ENCODE measurements at places on chromosomes 11 and 22.
A peak's percentile ranks its signal among the peaks of the same experiment; 100 is the strongest.

DNA sequence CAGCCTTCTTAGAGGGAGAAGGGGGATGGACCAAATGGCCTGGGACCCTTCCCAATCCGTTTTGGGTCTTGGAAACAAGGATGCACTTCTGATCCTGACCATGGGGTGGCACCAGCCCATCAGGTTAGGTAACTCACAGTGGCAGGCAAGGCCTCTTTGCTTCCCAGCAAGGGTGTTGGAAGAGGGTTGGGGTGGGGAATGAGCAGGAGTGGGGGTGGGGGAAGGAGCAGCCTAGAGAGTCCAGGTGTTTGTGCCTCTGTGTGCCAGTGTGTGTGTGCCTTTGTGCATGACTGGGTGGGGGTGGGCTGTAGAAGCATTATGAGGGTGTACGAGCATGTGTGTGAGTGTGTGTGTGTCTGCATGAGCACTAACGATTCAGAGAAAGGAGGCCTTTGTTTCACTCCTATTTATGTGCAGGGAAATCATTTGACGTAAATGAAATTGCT, 213.1 kb downstream of the INSC start:
- ATAC-seq, result no peak

DNA sequence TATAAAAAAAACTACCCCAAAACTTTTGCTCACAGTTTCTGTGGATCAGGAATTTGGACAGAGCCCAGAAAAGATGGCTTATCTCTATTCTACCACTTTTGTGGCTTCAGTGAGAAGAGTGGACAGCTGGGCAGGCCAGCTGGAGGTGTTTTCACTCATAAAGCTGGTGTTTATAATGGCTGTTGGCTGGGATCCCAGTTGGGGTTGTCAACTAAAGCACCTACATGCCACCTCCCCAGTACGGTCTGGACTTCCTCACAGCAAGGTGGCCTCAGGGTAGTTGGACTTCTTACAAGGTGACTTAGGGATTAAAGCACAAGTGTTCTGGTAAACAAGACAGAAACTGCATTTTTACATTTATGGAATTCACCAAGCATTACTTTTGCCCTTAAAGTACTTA, 171.0 kb downstream of the NELL1 start:
- no peak for ATAC-seq

DNA sequence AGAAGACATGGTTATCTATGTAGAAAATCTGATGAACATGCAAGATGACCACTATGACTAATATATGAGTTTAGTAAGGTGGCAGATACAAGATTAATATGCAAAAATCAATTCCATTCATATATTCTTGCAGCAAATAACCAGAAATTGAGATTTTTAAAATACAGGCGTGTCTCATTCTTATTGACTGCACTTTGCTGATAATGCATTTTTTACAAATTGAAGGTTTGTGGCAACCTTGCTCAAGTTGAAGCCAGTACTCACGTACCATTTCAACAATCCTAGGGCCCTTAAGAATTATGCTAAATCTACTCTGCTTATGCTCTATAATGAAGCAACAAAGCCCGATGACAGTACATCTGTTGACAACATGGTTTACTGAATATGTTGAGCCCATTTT, 104.6 kb downstream of the KCNQ1OT1 start:
- no peak for ATAC-seq

DNA sequence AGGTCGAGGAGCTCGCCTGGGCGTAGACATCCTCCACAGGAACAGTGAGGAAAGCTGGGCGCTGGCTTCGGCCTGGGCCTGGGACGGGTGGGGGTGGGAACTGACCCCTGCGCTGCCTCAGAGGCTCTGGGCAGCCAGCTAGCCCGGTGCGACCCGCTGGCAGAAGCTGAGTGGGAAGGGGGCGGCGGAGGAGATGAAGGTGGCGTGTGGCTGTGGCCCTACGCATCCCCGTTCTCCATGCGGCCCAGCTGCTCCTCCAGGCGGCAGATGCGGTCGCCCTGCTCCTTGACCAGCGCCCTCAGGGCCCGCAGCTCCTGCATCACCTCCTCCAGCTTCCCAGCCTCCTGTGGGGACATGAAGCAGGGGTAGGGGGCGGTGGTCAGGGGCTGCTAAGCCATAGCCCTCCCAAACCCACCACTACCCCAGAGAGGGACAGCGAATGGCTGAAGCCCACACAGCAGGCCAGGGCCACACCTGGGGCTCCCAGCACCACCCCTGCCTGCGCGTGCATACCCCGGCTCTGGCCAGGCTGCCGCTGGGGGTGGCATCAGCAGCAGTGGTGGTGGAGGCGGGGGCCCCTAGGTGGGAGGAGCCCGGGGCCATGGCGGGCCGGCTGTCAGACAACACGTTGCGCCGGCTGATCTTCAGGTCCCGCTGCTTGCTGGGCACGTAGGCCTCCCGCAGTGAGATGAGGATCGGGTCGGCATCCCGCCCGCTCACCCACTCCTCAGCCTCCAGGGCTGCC, 848 bp upstream of the PTPRCAP start:
- ATAC-seq, result no peak

GRCh38 chr11:130000552-130001176, 2.0 kb downstream of the PRDM10 start:
- no peak for ATAC-seq

DNA sequence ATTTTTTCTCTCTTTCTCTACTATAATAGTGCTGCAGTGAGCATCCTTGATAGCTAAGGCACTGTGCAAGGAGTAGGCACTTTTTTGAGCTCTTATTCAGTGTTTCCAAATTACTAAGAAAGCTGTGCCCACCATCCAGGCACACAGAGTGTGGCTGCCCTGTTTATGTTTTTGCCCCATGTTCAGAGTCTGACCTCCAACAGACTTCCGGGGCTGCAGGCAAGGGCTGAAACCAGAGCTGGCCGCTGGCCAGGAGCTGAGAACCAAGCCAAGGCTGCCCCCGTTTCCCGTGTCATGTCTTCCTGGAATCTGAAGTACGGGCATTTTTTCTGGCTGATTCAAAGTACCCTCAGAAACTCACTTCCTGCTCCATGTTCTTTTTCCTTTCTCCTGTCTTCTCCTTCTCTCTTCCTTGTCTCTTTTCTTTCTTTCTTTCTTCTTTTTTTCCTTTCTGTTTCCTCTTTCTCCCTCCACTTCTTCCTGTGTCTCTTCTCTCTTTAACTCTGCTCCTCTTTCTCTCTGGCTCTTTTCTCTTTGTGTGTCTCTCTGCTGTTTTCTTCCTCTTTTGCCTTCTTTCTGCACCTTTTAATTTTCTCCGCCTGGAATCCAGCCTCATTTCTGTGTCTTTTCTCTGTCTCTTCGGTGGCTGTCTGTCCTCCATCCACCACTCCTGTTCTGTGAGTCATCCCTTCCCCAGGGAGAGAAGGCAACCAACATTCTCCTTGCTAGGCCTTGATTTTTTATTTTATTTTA, 17.0 kb upstream of the KCTD14 start:
- peak; percentile 84 for ATAC-seq

- ATAC-seq, result peak; percentile 36
These were observed 37.8 kb upstream of the CELSR1 start for GRCh38 chr22:46574993-46575910.

DNA sequence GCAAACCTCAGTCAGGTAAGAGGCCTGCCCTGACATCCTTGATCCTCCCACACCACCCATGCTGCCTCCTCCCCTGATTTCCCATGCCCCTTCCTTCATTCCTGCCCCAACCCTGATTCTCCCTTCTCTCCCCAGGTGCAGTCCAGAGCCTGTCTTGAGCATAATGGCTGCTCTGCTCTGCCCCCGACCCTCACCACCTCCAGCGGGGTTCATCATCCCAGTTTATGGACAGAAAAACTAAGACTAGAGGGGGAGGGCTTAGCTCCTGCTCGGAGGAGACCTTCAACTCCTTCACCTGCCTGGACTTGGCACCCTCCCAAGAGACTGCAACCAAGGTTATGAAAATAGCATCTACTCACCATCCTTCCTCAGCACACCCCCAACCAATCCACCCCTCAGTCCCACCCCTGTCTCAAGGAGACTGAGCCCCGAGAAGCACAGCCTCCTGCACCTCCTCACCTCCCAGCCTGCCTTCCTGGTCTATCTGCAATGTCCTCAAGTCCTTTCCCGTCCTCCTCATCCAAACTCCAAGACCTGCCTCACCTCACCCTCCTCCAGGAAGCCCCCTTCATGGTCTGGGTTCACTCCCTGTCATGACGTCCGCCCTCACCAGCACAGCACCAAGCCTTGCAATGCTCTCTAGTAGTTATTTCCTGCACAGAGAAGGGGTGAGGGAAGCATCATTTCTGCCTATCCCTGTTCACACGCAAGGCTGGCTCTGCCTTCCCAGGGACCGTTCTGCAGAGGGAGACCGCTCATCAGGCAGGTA, 103.1 kb downstream of the PDE2A start:
- ATAC-seq, result no peak

GRCh38 chr11:99065121-99065520, 44.4 kb downstream of the CNTN5 start:
- ATAC-seq, result no peak

DNA sequence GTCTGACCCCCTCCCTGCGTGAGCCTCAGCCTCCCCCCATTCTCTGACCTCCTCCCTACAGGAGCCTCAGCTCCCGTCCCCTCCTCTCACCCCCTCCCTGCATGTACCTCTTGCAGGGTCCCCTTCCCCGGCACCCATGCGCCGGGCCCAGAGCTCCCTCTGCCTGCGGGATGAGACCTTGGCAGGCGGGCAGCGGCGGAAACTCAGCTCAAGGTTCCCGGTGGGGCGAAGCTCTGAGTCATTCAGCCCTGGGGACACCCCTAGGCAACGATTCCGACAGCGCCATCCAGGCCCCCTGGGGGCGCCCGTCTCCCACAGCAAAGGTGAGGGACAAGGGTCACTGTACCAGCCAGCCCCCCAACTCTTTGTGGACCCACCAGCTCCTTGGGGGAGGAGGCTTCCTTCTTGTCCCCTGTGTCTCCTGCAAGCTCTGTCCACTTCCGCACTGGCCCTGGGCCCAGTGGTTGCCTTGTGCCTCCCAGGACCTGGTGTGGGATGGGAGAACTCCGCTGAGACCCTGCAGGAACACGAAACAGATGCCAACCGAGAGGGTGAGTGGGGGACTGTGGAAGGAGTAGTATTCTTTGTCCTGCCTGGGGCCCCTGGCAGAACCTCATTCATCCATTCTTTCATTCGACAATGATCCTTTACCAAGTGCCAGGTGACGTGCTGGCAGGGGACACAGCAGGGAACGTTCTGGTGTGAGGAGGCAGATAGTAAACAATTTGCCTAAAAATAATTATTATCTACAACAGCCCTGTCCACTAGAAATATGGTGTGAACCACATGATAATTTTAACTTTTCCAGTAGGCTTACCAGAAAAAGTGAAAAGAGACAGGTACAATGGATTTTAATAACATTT, 3.7 kb upstream of the RPS6KA4 start:
- ATAC-seq, result peak; percentile 67

- no peak for ATAC-seq
These were observed 564.7 kb downstream of the KCNA4 start for GRCh38 chr11:29452146-29452545.

DNA sequence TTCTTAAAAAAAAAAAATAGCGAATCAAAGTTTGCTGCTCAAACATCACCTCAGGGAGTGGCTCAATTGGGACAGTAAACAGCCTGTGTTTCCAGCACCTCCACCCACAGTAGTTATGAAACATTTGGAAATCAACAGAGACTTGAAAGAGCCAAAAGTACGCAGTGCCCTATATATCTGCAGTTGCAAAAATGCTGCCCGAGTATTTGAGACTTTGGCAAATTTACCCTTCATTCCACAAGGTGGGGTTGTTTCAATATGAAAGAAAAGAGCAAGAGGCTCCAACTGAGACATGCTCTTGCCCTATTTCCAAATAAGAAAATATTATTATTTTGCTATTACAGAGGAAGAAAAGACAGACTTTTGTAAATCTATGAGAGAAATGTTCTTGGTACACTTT, 851.1 kb upstream of the RAG2 start:
- ATAC-seq, result peak; percentile 66

- ATAC-seq, result no peak
These were observed 37.0 kb downstream of the SGSM1 start for GRCh38 chr22:24843048-24843447.

- ATAC-seq, result no peak
These were observed 17.1 kb downstream of the CFAP300 start for GRCh38 chr11:102064316-102064715.

GRCh38 chr11:91527380-91528030, 697.1 kb upstream of the FAT3 start:
- ATAC-seq, result no peak

DNA sequence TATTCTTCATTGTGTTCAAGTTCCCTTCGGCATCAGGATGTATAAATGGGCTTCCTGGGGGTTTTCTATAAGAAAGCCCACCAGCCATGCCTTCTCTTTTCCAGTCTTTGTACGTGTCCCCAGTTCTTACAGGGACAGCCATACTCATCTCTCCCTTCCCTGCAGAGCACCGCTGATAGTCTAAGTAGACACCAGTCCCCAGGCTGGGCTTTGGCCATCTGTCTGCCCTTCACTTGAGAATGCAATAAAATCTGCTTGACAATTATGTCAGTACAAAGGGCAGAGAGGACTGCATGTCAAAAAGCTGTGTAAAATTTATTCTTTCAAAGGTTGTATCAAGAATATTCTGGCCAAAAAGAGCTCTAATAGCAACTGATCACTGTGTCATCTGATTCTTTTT, 27.3 kb downstream of the NTM start:
- no peak for ATAC-seq

GRCh38 chr22:48061726-48062125, 1299.3 kb downstream of the TBC1D22A start:
- no peak for ATAC-seq

- ATAC-seq, result no peak
These were observed 67.0 kb upstream of the EIF3D start for GRCh38 chr22:36595940-36596339.

DNA sequence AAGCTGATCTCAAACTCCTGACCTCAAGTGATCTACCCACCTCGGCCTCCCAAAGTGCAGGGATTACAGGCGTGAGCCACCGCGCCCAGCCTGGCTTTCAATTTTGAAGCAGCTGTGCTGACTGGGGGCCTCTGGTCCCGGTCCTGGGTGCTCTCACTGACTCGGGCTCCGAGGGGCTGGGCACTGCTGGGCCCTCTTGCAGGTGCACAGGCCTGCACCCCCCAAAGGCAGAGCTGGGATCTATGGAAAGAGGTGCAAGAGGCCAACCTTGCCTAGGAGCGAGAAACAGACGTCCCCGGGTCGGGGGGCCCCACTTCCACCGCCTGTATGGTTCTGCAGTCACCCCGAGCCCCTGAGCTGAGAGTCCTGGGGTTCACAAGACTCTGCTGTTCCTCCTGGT, 33.2 kb downstream of the KIAA0930 start:
- no peak for ATAC-seq

GRCh38 chr11:14971865-14972580, at the start of gene CALCA:
TSS of gene CALCA (minus strand) at chr11:14972351. CDS start at chr11:14971192, 1,159 bp downstream.
- no peak for ATAC-seq

GRCh38 chr11:130603335-130603906, 155.0 kb downstream of the ADAMTS15 start:
- no peak for ATAC-seq

- ATAC-seq, result peak; percentile 43
These were observed 33.0 kb downstream of the PTPRJ start for GRCh38 chr11:48013269-48013901.

Measured in SK-N-SH treated with all-trans-retinoic acid at 6 μM for 48 hours (cell line).